H9 (cell line): ENCODE measurements at places on chromosomes 13 and 19.

- H3K4me3 ChIP-seq = no peak overlapping the region
- DNase-seq = no peak
- H3K27me3 ChIP-seq = no peaks in the 10 kb centered on the region
- no peak overlapping the region for H3K27ac ChIP-seq
- no peaks in the 10 kb centered on the region for H3K36me3 ChIP-seq
Observed at GRCh38 chr19:46480415-46480814, 9.1 kb upstream of the PNMA8A start.

GRCh38 chr13:75762955-75763354, 126.8 kb downstream of the LMO7 start:
- DNase-seq = no peak
- H3K4me3 ChIP-seq = no peak overlapping the region
- H3K36me3 ChIP-seq = peaks cover 3% of the 10 kb centered on the region
- H3K27me3 ChIP-seq = no peaks in the 10 kb centered on the region
- H3K27ac ChIP-seq = no peak overlapping the region

- DNase-seq = peak; percentile 95
- H3K36me3 ChIP-seq = peaks cover 38% of the 10 kb centered on the region
- peak within 1 kb of the TSS; percentile 72 for H3K4me3 ChIP-seq
- H3K27me3 ChIP-seq = no peaks in the 10 kb centered on the region
- no peaks in the 10 kb centered on the region for H3K4me1 ChIP-seq
Observed at GRCh38 chr19:46471116-46471733, at the start of gene PNMA8A. Gene PNMA8A, minus strand, starts transcription at chr19:46471563. Its CDS starts 528 bp downstream, at chr19:46471035.

- no peaks in the 10 kb centered on the region for H3K27me3 ChIP-seq
- DNase-seq = no peak
- H3K27ac ChIP-seq = no peak overlapping the region
Observed at GRCh38 chr13:43424412-43424811, 362.4 kb downstream of the ENOX1 start.

DNA sequence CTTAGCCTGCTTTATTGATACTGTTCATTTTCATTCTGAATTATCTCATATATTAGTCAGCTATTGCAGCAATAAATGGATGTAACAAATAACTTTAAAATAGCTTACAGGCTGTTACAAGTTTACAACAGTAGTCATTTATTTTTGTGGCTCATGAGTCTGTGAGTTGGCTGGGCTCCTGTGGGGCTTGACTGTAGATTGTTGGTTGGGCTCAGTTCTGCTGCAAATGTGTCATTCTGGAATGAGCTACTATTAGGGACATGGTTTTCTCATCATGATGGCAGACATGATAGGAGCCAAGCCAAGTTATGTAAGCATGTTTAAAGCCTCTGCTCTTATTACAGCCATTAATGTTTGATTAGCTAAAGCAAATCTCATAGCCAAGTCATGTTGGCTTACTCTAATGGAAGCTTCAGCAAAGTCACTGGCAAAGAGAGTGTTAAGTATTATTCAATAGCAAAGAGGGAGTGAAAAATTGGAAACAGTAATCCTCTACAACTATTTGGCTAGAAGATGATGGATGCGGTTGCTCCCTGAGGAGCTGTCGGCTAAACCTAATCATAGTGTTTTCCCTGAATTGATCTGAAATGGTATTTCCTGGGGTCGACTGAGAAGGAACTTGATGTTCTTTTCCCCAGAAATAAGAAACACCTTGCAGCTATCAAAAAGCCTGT, 391.3 kb downstream of the TDRD3 start:
- H3K4me1 ChIP-seq = no peaks in the 10 kb centered on the region
- H3K36me3 ChIP-seq = no peaks in the 10 kb centered on the region
- H3K4me3 ChIP-seq = no peak overlapping the region
- no peak overlapping the region for H3K27ac ChIP-seq
- no peak for DNase-seq

DNA sequence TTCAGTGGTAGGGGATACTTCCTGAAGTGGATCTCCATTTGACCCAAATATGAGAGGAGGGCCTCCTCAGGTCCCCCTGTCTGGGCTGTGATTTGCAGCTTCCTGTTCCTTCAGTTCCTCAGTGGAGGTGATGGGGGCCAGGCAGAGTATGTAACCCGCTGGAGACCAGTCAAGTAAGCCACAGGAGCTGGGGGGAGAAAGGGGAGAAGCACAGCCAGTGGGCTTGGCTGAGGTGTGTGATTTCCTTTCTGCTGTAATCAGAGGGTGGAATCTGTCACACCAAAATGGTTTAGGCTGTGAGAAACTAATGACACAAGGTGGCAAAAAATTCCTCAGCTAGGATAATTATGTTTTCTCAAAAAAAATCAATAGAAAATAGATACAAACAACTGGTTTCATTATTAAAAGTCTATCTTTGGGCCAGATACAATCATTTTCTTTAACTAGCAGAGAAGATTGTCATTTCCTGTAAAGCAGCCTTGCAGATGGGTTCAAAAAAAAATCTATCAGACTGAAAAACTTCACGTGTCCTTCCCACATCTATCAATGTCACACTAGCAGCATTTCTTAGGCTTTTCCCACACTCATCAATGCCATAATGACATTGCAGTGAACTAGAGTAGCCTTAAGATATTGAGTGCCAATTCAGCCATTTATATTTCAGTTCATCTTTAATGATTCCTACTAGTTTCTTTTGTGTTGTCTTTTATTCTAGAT, 1660.3 kb downstream of the EFNB2 start:
- H3K36me3 ChIP-seq = no peaks in the 10 kb centered on the region
- DNase-seq = no peak
- no peak overlapping the region for H3K4me3 ChIP-seq
- H3K27me3 ChIP-seq = no peaks in the 10 kb centered on the region
- H3K27ac ChIP-seq = no peak overlapping the region

GRCh38 chr13:109159650-109160309, 530.4 kb downstream of the MYO16 start:
- no peak overlapping the region for H3K27ac ChIP-seq
- no peaks in the 10 kb centered on the region for H3K36me3 ChIP-seq
- no peaks in the 10 kb centered on the region for H3K4me1 ChIP-seq
- DNase-seq = no peak
- no peaks in the 10 kb centered on the region for H3K27me3 ChIP-seq

- DNase-seq = peak; percentile 87
- peaks cover 13% of the 10 kb centered on the region; the same call in 1 of the 2 replicates for H3K4me1 ChIP-seq
- no peaks in the 10 kb centered on the region; the same call in 1 of the 2 replicates for H3K27me3 ChIP-seq
- peaks cover 3% of the 10 kb centered on the region; the same call in 1 of the 2 replicates for H3K36me3 ChIP-seq
- H3K4me3 ChIP-seq = peak overlapping the region; percentile 78
- no peak overlapping the region for H3K27ac ChIP-seq
Observed at GRCh38 chr13:112894673-112895481, 74.1 kb upstream of the MCF2L start.

- peak overlapping the region; percentile 100 for H3K4me3 ChIP-seq
- H3K27ac ChIP-seq = peak overlapping the region; percentile 69
- DNase-seq = no peak
- H3K36me3 ChIP-seq = peaks cover 33% of the 10 kb centered on the region
- H3K27me3 ChIP-seq = no peaks in the 10 kb centered on the region
- H3K4me1 ChIP-seq = peaks cover 12% of the 10 kb centered on the region; the same call in 1 of the 2 replicates
Observed at GRCh38 chr13:42873081-42873480, 91.7 kb downstream of the FAM216B start.
